ENCODE measurements at places on chromosomes 3 and 15. TPM values are rescaled to one million over a fixed set of nuclear protein-coding genes. Genes with fewer than 3 reads are reported as not detected.

DNA sequence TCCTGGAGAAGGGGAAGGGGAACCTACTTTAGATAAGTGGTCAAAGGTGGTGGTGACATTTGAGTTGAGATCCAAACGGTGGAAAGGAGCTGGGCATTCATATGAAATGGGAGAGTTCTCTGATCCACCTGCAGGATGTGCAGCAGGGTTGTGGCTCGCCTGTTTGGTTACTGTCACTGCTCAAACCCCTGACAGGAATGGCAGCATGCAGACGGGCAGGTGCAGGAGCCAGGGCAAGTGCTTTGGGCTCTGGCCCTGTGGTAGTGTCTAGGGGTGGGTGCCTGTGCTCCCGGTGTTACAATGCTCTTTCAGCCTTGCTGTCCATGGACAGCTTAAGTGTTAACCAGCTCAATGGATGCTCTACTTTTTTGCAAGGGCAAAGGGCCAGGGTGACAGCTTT, 18.5 kb downstream of the PAQR9 start:
- H3K4me3 ChIP-seq, result no peak overlapping the region
- H3K27ac ChIP-seq, result no peak overlapping the region
- DNase-seq, result no peak
- no peaks in the 10 kb centered on the region for H3K27me3 ChIP-seq
- no peaks in the 10 kb centered on the region for H3K36me3 ChIP-seq
- H3K4me1 ChIP-seq, result peaks cover 3% of the 10 kb centered on the region

GRCh38 chr3:90076136-90076535, 968.7 kb downstream of the EPHA3 start:
- H3K27ac ChIP-seq, result no peak overlapping the region
- DNase-seq, result no peak
- H3K4me1 ChIP-seq, result no peaks in the 10 kb centered on the region
- no peaks in the 10 kb centered on the region for H3K36me3 ChIP-seq
- no peaks in the 10 kb centered on the region for H3K27me3 ChIP-seq
- H3K4me3 ChIP-seq, result no peak overlapping the region

DNA sequence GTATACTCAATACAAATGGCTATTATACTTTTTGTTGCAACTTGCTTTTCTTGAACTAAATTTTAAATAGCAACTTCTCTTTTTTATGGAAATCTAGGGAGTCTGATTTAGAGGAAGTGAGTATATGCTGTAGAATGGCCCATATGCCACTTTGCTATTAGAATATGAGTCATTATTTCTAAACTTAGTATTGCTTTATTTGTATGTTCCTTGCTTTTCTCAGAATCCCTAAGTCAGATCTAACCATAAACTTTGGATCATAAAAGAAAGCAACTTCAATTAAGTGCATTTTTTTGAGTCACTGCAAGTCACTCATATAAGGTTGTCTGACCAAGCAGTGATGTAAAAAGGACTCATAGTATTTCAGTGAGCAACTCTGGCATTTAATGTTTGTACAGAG, 17.5 kb upstream of the SPTSSB start:
- H3K4me1 ChIP-seq, result peaks cover 23% of the 10 kb centered on the region
- no peak overlapping the region for H3K27ac ChIP-seq
- no peak for DNase-seq

DNA sequence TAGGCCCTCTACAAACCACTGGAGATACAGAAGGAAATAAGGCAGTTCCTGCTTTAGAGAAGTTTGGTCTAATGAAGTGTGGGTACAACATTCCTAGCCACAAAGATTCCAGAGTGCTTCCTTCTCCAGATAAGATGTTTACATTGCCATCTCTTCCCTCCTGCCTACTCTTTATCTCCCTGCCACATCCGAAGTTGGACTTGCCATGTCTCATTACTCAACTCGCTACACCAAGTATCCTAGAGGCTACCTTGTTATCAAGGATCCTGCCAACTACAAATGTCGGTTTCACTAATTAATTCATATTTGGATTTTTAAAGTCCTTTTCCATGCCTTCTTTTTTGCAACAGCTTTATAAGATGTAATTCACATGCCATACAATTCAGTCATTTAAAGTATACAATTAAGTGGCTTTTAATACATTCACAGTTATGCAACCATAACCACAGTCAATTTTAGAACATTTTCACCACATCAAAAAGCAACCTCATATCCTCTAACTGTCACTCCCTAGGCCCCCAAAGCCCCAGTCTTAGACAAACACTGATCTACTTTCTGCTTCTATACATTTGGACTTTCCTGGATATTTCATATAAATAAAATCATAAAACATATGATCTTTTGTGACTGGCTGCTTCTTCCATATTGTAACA, 53.7 kb upstream of the CSTA start:
- H3K4me1 ChIP-seq, result no peaks in the 10 kb centered on the region
- no peak overlapping the region for H3K4me3 ChIP-seq
- no peak overlapping the region for H3K27ac ChIP-seq
- no peaks in the 10 kb centered on the region for H3K36me3 ChIP-seq
- no peaks in the 10 kb centered on the region for H3K27me3 ChIP-seq

DNA sequence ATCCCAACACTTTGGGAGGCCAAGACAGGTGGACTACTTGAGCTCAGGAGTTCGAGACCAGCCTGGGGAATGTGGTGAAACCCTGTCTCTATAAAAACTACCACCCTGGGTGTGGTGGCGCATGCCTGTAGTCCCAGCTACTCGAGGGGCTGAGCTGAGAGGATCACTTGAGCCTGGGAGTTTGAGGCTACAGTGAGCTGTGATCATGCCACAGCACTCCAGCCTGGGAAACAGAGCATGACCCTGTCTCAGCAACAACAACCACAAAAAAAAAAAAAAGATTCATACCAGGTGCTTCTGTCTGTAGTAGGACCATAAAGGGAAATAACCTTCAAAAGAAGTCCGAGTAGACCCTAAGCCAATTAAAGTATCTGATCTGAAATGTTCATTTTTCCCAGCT, 94.5 kb downstream of the SERPINI1 start:
- DNase-seq, result no peak
- H3K4me3 ChIP-seq, result no peak overlapping the region
- H3K27ac ChIP-seq, result no peak overlapping the region
- H3K4me1 ChIP-seq, result no peaks in the 10 kb centered on the region
- H3K27me3 ChIP-seq, result no peaks in the 10 kb centered on the region
- H3K36me3 ChIP-seq, result no peaks in the 10 kb centered on the region

Gene TGM4
- total RNA-seq, result not detected

Gene MYZAP
- 4.3 TPM for total RNA-seq

Gene AMIGO3
- total RNA-seq, result not detected

All from Caco-2 (cell line).